Activated CD4-positive, alpha-beta T cell treated with anti-CD3 and anti-CD28 coated beads, Interleukin-10, Interleukin-2, amounts not matched to agents 100 ng/mL and 50 ng/mL, durations not matched to agents 16 hours and 8 hours (primary cell): ENCODE measurements at places on chromosomes 11 and 22.

DNA sequence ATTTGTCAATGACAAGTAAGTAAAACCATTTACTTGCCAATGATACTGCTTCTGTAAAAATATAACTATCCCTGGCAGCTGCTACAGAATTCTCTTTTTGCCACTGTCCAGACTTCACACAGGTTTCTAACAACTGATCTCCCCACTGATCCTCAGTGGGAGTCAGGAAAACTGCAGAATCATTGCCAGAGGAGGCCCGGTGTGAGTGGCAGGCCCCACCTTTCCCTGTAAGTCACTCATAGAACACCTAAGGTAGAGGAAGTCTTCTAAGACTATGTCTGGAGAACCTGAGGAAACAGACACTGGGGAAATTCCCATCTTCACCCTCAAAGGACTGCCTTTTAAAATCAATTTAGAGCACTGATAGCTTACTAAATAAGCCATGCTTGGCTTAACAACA lies 66.3 kb downstream of the ZC3H12C start:
- DNase-seq, result no peak

- no peak for DNase-seq
Observed at GRCh38 chr11:90919332-90919731, 696.5 kb upstream of the CHORDC1 start.

DNA sequence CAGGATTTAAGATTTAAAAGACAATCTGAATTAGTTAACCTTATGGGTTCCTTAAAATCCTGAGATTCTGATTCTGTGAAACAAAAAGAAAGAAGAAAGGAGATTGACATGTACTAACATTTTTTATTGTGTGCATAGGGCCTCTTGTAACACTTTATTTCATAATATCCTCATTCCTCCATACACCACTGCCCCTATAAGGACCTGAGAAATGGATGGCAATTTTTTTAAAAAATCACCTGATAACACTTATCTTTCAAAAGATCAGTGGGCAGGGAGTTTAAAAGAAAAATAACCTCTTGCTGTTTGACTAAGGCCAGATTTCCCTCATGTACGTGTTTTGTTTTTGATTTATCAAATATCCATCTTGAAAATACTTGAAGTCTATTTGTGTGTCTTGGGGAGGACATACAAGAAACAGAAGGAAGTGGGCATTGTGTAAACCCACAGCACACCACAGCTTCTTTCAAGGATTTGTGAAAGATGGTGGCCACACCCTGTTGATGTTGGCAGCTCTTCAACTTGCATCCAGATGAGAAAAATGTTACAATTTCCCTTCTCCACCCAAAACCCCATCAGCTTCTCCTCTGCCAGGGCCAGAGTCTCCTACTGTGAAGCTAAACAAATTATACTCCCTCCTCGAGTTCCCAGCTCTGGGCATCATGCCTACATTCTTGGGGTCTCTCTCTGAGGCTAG lies 35.0 kb upstream of the MPEG1 start:
- DNase-seq, result no peak

- no peak for DNase-seq
Observed at GRCh38 chr11:44407211-44407996, 97.5 kb upstream of the ALX4 start.

DNA sequence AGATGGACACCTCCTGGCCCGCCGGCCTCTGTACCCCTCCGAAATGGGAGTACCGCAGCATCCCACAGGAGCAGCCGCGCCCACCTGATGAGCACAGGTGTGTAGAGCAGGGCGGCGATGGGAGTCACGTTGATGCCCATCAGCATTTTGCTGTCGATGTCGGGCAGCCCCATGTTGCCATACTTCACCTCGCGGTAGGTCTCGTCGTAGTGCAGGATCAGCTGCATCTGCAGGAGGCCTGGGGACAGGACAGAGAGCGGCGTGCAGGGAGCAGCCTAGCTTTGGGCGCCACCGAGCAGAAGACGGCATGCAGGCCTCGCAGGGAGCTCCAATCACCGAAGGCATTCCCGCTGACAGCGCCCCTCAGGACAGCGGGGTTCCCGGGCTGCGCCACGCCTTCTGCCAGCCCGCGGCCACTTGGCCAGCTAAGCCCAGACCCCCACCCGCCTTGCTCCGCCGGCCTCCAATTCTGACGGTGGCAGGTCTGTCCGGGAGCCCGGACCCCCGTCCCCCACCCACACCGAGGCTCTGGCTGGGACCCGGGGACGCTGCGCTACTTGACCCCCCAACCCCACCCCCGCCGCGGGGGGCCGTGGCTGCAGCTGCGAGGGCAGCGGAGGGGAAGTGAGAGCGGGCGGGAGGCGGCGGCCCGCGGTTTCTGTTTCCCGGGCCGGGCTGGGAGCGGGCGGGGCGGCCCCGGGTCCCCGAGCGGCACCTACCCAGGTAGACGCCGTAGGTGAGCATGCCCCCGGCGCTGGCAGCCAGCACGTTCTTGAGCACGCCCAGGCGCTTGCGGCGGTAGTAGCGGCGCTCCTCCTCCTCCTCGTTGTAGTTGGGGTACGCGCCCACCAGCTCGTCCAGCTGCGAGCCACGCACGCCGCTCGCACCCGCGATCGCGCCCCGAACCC lies 705 bp downstream of the UNC93B1 start:
- peak; percentile 26 for DNase-seq

GRCh38 chr22:35477911-35478582 lies 62.6 kb upstream of the RASD2 start:
- DNase-seq, result no peak

DNA sequence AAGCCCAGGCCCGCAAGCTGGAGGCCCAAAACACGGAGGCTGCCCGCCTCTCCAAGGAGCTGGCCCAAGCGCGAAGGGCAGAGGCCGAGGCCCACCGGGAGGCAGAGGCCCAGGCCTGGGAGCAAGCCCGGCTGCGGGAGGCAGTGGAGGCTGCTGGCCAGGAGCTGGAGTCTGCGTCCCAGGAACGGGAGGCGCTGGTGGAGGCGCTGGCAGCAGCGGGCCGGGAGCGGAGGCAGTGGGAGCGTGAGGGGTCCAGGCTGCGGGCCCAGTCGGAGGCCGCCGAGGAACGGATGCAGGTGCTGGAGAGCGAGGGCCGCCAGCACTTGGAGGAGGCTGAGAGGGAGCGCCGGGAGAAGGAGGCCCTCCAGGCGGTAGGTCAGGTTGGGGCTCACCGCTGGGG lies 4.8 kb downstream of the CCDC88B start:
- no peak for DNase-seq

DNA sequence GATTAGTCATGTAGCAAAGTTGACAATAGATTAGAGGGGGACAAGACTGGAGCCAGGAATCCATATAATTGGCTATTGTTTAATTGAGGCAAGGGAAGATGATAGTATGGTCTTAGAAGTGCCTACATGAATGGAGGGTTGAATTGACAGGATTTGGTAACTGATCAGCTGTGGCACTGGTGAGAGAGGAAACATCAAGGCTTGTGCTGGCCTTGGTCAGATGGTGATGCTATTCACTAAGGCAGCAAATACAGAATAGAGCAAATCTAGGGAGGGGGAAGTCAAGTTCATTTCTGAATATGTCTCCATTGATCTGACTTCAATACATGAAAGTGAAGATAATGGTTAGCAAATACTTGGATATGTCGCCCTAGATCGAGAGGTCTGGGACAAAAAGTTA lies 54.3 kb upstream of the APOA1 start:
- DNase-seq, result no peak

- DNase-seq, result peak; percentile 85
Observed at GRCh38 chr11:14075118-14076078, 112.9 kb downstream of the SPON1 start.

DNA sequence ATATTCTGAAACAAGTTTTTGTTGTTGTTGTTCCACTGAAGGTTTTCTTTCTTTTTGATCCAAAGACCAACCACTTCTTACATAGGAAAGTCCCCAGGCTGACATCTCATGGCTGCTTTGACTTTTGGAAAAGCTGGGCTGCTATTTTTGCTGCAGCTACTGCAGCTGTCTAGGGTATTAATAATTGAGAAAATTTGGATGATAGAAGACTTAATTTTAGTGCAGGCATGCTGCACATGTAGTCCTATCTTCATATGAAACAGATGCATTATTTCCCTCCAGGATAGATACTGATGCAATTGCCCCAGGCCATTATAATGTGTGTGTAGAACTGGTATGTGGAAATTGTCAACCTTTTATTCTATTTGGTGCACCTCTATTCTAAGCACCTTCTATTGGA lies 131.4 kb downstream of the NAV2 start:
- DNase-seq, result no peak

DNA sequence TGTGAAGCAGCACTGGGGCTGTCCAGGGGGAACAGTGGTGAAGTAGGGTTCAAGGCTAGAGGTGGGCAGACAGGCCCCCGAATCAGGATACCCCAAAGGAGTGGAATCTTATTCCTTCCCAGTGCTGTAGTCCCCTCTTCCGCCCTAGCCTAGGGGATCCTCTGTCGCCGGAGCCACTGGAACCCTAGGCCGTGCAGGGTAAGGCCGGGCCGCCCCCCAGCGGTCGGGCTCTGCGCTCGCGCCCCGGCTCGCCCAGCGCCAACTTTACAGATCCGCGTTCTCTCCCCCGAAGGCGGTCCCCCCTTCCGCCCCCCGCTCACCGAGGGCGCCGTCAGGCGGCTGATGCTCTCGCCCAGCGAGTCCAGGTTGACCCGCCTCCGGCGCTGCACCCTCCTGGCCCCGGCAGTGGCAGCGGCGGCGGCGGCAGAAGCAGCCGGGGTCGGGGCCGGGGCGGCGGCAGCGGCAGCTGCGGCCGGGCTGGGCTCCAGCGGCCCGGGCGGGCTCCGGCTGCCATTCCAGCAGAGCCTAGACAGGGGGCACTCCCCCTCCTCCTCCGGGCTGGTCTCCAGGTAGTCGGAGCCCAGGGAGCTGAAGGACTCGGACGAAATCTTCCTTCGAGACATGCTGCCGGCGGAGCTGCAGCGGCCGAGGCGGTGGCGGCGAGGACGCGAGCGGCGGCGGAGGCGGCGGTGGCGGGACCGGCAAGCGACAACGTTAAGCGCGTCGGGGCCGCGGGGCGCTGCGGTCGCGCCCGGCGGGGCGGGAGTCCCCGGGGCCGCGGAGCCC lies 650 bp downstream of the GUCY1A2 start:
- DNase-seq, result peak; percentile 30

GRCh38 chr11:58625826-58626460 lies 3.5 kb downstream of the CNTF start:
- DNase-seq, result no peak

DNA sequence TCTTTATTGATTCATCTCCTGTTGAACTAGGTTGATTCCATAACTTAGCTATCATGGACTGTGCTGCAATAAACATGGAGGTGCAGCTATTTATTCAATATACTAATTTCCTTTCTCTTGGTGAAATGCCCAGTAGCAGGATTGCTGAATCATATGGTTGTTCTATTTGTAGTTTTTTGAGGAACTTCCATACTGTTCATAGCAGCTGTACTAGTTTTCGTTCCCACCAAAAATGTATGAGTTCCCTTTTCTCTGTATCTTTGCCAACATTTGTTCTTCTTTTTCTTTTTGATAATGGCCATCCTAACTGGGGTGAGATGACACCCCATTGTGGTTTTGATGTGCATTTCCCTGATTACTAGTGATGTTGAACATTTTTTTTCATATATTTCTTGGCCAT lies 87.2 kb upstream of the NAV2 start:
- DNase-seq, result no peak

DNA sequence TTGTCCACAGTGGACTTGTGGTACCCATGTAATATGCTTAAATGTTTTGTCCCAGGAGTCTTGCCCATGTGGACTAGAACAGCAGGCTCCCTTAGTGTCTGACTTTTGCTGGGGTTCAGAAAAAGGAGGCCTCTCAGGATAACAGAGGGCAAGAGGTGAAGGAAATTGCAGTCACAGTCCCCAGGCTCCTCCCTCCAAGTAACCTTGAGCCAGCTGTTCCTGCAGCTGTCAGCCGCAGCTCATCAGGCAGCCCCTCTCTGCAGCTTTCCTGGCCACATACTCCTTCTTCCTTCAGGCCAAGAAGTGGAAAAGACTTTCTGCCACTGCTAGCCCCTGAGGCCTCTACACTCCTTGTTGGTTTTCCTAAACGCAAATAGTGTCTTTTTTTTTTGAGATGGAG lies 6.3 kb upstream of the MYO18B start:
- peak; percentile 52 for DNase-seq

DNA sequence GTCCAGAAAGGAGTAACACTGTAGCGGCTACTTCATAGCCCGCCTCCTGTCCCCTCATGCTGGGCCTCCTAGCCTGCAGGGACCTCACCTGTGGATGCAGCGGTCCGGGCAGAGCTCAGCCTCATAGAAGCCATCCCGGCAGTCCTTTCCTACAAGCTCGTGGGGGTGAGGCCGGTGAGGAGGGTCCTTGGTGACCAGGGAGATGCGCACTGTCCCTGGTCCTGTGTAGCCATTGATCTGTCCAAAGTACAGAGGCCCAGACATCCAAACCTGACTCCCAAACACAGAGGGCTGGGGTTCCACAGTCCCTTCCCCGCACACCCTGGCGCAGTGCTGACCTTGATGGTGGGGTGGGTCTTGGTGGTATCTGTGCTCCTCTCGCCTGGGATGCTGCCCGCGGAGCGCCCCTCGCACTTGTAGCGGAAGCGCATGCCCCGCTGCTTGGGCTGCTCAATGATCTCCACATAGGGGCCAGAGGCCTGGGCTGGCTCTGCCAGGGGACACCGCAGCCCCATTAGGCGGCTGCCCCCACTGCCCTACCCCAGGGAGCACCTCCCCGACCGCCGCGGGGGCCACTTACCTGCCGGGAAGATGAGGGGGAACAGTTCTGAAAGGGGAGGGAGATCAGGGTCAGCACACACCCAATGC lies 993 bp downstream of the RELA start:
- DNase-seq, result no peak

- DNase-seq, result no peak
Observed at GRCh38 chr11:59076876-59077571, 9.1 kb upstream of the GLYATL1B start.

DNA sequence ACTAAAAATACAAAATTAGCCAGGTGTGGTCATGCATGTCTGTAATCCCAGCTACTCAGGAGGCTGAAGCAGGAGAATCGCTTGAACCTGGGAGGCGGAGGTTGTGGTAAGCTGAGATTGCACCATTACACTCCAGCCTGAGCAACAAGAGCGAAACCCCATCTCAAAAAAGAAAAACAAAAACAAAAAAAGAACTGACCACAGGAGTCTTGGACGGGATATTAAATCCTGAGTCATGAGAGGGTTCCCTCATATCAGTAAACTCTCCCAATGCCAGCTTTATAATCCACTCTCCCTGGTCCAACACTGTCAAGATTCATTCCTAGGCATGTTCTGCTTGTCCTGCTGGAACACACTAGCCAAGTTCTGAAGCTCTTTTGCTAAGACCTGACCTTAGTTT lies 61.5 kb upstream of the EP300 start:
- no peak for DNase-seq

GRCh38 chr22:40472051-40472450 lies 101.7 kb downstream of the SGSM3 start:
- no peak for DNase-seq
